ENCODE measurements at places on chromosomes 5 and 9.

- no peak for DNase-seq
Observed at GRCh38 chr5:3789519-3790193, 194.0 kb downstream of the IRX1 start.

DNA sequence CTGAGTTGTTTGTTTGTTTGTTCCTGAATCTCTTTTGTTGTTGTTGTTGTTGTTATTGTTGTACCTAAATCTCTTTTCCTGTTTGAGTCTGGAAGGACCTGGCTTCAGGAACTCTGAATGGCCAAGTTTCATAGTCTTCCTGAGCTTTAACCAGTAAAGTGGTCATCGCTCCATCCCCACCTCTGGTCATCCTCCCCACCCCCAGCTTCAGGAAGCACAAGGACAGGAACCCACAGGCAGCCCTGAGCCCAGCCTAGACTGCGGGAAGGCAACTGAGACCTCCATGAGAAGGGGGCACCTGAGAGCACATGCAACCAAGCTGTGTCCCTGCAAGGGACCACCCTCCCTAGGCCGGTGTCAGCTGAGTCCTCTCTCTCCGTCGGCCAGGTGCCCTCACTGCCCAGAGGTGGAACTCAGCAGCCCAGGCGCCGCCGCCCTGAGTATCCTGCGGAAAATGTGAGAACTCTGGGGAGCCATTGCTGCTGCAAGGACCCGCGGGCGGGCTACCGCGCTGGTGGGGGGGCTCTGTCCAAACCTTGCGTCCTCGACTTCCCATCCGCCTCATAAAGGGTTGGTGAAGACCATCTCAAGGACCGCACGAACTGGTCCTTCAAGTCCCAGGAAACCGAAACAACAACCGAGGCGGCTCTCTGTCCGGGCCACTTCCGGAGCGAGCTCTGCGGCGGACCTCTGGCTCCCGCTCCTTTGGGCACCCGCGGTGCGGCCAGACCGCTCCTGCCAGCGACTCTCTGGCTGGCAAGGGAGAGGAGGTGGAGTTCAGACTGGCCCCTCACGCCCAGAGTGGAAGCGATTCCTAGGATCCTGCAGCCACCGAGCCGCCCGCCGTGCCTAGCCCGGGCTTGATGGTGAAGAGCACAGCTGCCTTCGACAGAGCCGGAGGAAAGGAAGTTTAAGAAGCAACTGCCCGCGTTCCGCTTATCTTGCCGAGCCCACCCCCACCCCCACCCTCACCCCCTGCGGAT lies 4.2 kb downstream of the BARX1 start:
- DNase-seq = no peak

DNA sequence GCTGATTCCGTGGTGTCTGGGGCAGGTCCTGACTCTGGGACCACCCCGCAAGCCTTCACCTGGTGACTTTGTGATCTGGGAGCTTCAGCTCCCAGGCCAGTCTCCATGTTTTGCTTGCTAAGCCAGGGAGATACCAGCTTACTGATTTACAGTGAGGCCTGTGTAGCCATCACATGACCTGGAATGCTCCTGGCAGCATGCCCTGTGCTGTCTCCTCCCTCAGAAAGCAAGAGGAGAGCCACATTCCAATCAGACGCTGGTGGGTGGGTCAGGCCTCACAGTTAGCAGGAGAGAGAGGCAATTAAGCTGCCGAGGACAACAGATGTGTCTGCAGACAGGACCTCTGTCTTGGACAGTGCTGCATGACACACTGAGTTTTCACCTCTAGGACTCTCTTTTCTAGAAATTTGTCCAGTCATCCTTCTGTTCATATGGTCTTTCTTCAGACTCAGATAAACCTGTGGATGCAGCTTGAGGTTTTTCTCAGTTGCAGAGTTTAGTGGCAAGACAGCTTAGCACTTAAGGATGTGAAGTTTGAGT lies 24.4 kb upstream of the GRPEL2 start:
- DNase-seq = no peak

DNA sequence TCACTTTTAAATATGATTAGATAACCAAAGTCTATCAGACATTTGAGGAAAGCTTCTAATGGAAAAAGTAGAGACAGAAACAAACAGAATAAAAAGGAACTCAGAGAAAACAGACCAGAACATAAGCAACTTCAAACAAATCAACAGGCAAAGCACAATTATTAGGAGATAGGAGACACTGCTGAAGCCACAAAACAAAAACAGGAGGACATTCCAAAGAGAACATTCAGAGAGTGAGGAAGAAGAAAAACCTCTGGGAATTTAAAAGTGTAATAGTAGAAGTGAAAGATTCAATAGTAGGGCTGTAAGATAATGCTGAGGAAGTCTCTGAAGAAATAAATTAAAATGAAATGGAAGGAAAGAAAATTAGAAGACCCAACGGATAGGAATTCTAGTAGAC lies 83.2 kb upstream of the TBCA start:
- DNase-seq = no peak

DNA sequence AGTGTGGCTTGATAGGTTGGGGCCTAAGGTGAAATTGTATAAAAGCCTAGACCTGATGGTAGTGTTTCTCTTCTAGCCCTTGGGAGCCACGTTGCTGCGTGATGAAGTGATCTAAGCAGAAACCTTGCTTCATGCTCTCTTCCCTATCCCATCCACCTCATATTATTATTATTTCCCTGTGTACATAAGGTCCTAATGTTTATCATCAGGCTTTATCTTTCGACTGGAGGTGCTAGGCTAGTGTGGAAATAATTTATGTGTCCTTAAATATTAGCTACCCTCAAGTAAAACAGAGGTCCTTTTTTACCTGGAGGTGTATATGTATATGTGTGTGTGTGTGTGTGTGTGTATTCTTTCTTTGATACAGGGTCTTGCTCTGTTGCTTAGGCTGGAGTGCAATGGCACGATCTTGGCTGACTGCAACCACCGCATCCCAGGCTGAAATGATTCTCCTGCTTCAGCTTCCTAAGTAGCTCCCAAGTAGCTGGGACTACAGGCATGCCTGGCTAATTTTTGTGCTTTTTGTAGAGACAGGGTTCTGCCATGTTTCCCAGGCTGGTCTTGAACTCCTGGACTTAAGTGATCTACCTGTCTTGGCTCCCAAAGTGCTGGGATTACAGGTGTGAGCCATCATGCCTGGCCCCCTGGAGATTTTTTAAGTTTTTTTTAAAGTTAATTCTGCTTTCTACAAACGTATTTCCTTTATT lies 3.7 kb downstream of the UGCG start:
- DNase-seq = no peak

- DNase-seq = no peak
Observed at GRCh38 chr9:91273853-91274552, 87.7 kb downstream of the AUH start.

DNA sequence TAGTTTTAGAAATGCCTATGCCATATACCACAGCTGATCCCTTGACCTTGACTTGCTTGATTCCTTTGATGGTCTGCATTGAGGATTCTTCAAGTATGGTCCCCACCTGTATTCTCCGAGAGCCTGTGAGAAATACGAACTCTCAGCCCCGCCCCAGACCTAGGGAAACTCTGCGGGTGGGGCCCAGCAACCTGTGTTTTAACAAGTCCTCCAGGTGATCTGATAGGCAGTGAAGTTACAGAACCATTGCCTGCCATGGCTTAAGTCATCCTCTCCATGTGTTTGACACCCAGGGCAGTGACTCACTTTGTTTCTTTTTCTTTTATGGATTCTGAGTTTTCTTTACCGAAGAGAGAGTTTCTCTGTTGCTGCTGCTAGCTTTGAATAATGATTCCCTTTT lies 18.5 kb downstream of the FRMPD1 start:
- DNase-seq = no peak
